ENCODE measurements at places on chromosomes 4 and X. TPM values are rescaled to one million over a fixed set of nuclear protein-coding genes. Genes with fewer than 3 reads are reported as not detected.

XAGE2 gene
- total RNA-seq, result not detected

F8A2 gene
- total RNA-seq, result not detected

ZNF674 gene
- 2.1 TPM for total RNA-seq

PRDM8 gene
- total RNA-seq, result 3.6 TPM

ARX gene
- not detected for total RNA-seq

GLRA2 gene
- total RNA-seq, result not detected

CD40LG gene
- total RNA-seq, result 181 TPM

GRCh38 chr4:78661086-78661690 is 109.6 kb downstream of the ANXA3 start:
- H3K4me1 ChIP-seq, result peaks cover 57% of the 10 kb centered on the region
- no peak overlapping the region for H3K27ac ChIP-seq
- no peaks in the 10 kb centered on the region for H3K36me3 ChIP-seq
- H3K4me3 ChIP-seq, result no peak overlapping the region
- peaks cover 1% of the 10 kb centered on the region for H3K27me3 ChIP-seq
- DNase-seq, result no peak

DNA sequence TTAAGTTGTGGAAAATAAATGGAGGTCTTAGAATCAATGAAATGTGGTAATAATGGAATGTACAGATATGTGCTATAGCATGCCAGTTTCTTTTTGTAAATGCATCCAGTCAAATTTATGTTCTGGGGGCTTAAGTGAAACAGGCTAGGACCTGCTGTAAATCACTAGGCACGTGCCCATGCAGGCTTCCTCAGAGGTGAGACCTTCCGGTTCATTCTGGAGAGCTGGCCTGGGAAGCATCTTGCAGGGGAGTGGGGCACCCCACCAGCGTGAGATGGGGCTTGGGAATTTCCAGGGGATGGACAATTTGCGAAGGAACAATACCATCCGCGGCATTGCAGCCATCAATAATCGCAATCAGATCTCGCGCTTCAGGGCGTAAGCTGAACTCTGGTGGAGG is 80.1 kb downstream of the SORCS2 start:
- no peaks in the 10 kb centered on the region for H3K27me3 ChIP-seq
- H3K4me1 ChIP-seq, result no peaks in the 10 kb centered on the region
- no peaks in the 10 kb centered on the region for H3K36me3 ChIP-seq
- no peak for DNase-seq
- H3K27ac ChIP-seq, result no peak overlapping the region
- H3K4me3 ChIP-seq, result no peak overlapping the region

DNA sequence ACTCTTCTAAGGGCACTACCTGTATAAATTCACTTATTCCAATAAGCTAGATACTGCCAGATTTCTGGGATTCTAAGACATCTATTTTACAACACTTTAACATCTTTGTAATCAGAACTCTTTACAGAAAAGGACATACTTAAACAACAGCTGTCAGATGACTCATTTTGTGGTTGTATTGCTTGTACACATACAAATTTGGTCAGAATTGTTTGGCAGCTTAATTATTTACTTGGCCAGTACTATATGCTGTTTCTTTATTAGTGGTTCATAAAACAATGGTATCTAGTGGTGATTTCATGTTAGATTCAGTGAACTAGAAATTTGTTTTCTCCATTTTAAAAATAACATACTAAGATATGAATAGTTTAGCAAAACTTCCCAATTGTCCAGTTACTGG is 27.2 kb downstream of the PALLD start:
- no peaks in the 10 kb centered on the region for H3K36me3 ChIP-seq
- DNase-seq, result no peak
- no peak overlapping the region for H3K4me3 ChIP-seq
- no peaks in the 10 kb centered on the region for H3K4me1 ChIP-seq
- no peak overlapping the region for H3K27ac ChIP-seq

DNA sequence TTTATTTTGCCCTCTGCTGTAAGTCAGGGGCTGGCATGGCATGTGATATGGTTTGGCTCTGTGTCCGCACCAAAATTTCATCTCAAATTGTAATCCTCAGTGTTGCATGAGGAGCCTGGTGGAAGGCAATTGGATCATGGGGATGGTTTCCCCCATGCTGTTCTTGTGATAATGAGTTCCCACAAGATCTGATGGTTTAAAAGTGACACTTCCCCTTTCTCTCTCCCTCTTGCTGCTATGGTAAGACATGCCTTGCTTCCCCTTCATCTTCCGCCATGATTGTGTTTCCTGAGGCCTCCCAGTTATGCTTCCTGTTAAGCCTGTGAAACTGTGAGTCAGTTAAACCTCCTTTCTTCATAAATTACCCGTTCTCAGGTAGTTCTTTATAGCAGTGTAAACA is 72.0 kb upstream of the MSX1 start:
- H3K27ac ChIP-seq, result no peak overlapping the region
- H3K36me3 ChIP-seq, result no peaks in the 10 kb centered on the region

DNA sequence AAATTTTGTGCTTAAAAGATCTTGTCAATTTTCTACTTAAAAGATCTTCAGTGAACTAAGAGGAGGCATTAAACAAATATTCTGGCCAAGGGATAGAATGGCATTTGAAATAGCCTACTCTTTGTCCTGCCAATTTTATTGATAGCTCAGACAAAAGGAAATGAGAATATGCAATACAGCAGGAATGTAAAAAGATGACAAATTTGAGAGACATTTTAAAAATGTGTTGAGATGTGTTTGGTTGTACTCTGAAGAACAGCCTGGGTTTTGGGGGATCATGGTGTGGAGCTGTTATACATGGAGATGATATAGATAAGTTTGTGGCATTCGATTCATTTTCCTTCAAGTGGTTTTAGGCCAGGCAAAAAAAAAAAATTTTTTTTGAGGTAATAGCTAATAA is 11.6 kb upstream of the MAD2L1 start:
- no peak for DNase-seq
- H3K4me3 ChIP-seq, result no peak overlapping the region
- H3K36me3 ChIP-seq, result no peaks in the 10 kb centered on the region
- no peak overlapping the region for H3K27ac ChIP-seq

DNA sequence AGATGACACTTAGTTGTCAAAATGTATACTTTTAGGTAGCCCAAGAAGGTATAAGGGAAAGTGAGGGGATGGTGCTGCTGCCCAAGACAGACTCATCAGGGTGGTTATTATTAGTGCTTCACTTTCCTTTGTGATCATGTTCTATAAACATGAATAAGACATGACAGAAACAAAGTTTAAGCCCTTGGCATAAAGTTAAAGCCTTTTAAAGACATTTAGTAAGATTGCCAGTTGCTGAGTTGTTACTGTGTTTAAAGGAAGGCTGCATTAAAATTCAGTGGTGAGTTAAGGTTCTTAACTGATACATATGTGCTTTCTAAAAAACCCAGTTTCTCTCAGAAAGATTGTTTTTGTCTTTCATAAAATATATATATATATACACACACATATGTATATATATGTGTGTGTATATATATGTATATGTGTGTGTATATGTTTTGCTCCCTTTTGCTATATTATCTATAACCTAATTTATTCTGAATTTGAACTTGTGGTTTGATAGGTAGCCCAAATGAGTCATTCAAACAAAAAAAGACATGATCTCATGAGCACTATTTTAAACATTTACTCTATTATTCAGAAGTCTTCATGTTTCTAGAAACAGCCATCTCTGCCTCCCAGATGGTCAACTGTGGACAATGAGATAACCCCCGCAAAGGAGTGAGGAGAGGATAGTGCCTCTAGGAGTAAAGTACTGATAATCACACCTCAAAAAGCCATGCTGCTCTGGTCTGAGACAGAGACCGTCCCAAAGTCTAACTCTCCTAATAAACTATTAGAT is 98.1 kb upstream of the OTUD4 start:
- no peak overlapping the region for H3K4me3 ChIP-seq
- no peak for DNase-seq
- H3K36me3 ChIP-seq, result no peaks in the 10 kb centered on the region
- H3K27ac ChIP-seq, result no peak overlapping the region

DNA sequence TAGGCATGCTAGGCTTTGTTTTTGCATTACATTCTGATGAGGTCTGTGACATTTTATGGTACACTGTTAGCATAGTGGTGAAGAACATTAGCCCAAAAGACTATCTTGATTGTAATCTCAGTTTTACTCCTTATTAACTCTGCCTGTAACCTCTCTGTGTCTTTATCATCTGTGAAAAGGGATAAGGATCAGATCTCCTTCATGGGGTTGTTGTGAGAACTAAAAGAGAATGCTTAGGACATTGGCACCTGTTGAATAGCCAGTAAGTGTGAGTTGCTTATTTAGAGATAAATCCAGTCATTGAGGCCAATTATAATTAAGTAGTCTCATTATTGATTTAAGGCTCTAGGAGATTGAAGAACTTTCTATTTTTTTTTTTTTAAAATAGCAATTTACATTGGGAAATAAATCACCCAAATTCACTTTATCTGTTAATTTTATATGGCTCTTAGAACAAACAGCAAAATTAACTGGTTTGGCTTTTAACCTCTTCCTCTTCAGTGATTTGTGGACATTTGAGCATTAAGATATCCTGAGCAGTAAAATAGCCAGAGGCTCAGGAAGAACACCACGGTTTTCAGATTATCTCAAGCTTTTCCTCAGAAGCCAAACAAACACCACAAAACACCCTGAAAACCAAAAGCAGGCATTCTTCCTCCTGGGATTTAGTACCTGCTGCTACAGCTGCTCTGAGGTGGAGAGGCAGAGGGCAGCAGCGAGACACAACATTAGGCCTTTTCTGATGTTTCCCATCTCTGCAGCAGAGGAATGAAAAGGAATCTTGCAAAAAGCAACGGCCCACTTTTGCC is 192.9 kb downstream of the ARHGAP10 start:
- H3K36me3 ChIP-seq, result no peaks in the 10 kb centered on the region
- peak; percentile 59 for DNase-seq
- H3K27ac ChIP-seq, result no peak overlapping the region
- H3K4me1 ChIP-seq, result no peaks in the 10 kb centered on the region

DNA sequence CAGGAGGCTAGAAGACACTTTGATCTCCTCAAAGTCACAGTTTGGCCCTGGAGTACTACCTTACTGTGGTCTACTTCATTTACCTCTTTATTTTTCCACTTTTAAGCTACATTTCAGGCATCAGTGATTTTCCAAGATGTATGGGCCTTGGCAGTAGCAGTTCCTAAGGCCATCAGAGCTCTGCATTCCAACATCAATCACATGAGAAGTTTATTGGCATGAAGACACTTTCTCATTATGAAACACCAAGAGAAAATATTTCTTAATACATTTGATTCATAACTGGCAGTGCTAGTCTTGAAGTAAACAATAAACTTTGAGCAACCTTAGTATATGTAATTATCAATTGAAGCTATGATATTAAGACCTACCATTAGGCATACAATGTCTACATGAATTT is 178.1 kb downstream of the IL15 start:
- H3K36me3 ChIP-seq, result no peaks in the 10 kb centered on the region
- no peak for DNase-seq
- no peak overlapping the region for H3K27ac ChIP-seq
- H3K27me3 ChIP-seq, result peaks cover 11% of the 10 kb centered on the region
- no peak overlapping the region for H3K4me3 ChIP-seq
- H3K4me1 ChIP-seq, result no peaks in the 10 kb centered on the region

GRCh38 chrX:74514384-74514783 is 93.1 kb downstream of the SLC16A2 start:
- no peaks in the 10 kb centered on the region for H3K27me3 ChIP-seq
- H3K36me3 ChIP-seq, result no peaks in the 10 kb centered on the region
- no peak overlapping the region for H3K27ac ChIP-seq
- no peaks in the 10 kb centered on the region for H3K4me1 ChIP-seq
